NCI-H2107 (cell line): ENCODE measurements at places on chromosomes 1 and 21.
A peak's percentile ranks its signal among the peaks of the same experiment; 100 is the strongest.

GRCh38 chr1:6546326-6546725 lies 8.0 kb downstream of the NOL9 start:
- DNase-seq = no peak

DNA sequence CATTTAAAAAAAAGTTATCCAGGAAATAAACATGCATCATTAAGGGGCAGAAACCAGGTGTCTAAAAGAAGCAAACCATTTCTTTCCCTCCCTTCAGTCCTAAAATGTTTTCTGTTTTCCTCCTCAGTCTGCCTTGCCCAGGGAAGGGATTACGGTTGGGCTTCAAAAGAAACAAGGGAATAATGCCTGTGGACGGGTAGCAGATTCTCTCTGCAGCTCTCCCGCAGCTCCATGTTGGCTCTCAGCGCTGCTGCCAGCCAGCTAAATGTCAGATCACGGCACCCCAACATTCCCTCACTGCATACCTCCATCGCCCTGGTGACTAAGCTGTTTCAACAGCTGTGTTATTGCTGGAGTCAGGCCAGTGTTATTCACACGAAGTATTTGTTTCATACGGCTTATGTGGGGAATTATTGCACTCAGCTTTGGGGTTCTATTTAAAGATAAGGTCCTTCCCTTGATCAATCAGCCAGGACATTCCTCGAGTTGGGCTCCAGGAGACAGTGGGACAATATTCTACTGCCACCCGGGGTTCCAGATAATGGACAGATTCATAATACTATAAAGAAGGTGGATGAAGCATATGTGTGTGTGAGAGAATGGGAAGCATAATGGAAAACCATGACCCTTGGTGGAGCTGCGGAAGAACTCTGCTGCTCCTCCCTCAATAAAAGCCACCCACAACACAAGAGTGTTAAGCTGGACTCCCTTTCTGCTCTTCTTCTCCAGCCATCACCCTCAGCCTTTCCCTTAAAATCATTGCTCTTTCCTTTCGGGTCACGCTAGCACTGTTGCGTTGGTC lies 58.2 kb downstream of the WLS start:
- DNase-seq = no peak

DNA sequence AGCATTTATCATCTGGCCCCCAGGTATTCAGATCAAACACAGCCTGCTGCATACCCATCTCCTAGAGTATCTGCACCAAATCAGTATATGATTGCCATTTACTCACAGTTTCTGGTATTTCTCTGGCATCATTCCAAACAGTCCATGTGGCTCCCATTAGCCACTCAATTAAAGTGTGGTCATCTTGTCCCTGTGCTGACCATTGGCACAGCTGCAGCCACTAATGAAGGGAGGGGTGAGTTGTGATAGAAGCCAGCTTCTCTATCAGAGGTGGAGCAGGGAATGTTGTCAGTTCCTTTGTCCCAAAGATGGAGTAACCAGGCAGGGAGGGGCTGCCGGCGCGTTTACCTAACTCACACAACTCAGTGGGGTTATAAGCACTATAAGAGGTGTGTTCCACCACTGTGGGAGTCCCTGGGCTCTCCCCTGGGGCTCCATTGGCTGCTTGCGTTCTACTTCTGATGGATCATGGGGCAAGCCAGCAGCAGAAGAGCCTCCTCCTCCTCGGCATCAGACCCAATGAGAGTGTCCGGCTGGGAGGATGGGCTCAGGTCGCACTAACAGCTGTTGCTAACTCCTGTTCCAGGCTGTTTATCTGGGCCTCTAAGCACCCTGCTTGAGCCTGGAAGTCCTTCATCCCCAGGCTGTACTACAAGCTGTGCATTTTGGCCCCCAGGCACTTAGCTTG lies 108.6 kb downstream of the GDAP2 start:
- DNase-seq = no peak

DNA sequence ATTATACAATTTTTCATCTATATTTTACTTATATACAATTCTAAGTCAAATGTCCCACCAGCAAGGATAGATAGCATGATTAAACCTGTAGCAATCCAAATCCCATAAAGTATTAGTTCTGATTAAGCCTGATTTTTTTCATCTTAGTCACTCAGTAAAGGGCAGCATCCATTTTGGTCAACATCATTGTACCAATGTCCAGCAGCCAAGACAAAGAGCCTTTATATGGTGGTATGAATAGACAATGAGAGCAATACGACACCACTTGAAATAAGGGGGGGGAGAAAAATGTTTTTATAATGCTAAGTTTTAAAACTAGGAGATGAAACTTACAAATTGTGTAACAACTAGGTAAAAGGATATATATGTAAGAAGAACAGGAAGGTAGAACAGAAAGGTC lies 7.4 kb downstream of the ZNF644 start:
- DNase-seq = no peak

GRCh38 chr1:200886594-200886993 lies 8.1 kb upstream of the INAVA start:
- no peak for DNase-seq

- DNase-seq = peak; percentile 96
Observed at GRCh38 chr1:202084791-202085681, 37.7 kb upstream of the GPR37L1 start.

DNA sequence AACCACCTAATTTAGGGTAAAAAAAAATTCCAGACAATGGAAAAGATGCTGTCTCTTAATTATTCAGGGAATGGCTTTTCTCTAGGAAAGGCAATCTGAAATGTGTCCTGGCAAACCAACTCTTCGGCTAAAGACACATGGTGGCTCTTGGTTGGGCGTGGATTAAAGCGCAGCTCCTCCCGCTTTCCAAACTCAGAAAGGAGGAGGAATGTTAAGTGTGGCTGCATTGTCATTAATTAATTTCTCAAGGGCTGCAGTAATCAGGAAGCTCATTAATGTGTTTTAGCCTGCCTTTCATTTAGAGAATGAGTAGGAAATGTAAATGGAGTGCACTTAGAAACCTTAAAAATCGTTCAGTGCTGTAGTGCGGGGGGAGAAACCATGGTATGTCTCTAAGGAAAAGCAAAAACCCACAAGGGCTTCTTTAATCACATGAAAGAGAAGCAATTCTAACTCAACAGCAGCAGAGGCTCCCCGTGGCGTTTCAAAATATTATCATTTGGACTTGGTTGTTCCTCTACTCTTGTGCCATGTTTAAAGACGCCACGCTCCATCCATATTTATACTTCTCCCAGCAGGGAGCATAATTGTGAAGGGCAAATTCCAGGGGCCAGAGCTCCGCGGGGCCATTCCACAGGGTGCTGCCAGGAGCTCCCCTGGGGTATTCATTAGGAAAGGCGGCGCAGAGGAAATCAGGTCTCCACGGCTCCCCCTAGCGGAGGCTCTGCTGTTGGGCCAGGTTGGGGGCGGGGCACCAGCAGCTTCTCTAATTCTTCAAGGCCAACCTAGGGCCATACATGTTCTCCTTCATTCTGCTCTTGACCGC lies 91.9 kb upstream of the SSX2IP start:
- DNase-seq = peak; percentile 35

DNA sequence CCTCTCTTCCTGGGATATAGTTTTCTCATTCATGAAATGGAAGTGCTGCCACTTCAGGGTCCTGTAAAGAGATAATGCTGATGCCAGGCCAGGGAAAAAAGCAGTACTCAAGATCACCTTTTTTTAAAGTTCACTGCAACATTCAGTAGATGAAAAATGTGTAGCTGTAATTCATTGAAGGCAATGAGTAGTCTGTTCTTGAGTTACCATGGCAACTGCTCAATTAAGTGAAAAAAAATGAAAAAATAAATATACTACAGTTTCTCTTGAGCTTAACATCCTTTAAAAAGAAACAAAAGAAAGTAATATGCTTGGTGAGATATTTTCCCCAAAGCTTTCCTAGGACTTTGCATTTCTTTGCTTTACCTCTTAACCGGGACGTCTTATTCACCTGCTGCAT lies 183.3 kb downstream of the AK5 start:
- no peak for DNase-seq

GRCh38 chr1:210132582-210132981 lies 100.0 kb upstream of the SERTAD4 start:
- DNase-seq = no peak

- no peak for DNase-seq
Observed at GRCh38 chr1:111880881-111881837, 108.3 kb downstream of the KCND3 start.

DNA sequence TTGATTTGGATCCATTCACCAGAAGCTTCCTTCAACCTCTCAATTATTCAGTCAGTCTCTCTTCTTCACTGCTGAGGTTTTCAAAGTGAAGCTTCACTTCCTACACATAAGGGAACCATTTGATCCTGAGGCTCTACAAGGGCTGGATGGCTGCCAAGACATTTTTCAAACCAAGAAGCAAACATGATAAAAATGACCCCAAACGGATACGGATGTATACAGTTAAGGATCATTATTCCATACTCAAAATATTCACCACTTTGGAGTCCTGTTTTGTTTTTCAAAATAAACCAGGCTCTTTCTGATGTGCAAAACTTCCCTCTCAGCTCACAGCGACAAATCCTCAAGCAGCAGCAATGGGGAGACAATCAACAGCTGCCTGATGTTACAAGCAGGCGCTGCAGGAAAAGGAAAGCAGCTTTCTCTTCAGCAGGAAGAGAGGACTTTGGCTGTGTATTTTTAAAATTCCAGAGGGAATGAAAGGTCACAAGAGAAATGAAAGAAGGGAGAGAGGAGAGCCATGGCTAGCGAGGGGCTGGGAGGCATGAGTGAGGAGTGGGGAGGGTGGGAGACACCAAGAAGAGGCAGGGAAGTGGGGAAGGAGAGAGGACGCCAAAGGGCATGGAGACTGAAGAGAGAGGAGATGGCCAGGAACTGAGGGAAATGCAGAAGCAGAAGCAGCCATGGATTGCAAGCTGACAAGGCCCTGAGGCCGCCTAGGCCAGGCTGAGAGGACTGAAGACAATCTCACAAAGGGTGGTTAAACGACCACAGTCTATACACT lies 145.4 kb downstream of the SLC45A1 start:
- no peak for DNase-seq

- no peak for DNase-seq
Observed at GRCh38 chr21:25583370-25584130, 23.7 kb downstream of the MRPL39 start.

DNA sequence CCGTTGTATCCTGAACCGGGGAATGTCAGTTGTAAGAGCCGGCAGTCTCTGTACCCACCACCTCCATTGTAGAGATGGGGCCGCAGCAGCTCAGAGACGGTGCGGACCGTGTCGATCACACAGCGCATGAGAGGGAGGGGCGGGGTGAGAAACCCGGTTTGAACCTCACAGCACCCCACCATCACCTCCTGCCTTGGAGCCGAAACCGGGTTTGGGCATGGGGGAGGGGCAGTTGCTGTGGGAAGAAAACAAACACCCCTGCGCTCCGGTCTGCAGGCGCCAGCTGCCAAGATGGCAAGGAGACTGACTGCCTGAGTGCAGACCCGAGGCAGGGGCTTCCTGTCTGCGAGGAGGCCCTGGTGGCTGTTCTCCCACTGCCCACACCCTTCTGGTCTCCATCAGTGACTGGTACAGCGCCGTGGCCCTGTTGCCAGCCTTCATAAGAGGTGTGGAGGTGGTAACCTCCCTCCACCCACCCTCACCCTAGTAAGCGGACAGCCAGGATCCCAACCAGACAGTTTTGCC lies 69.2 kb upstream of the SSBP3 start:
- DNase-seq = no peak

DNA sequence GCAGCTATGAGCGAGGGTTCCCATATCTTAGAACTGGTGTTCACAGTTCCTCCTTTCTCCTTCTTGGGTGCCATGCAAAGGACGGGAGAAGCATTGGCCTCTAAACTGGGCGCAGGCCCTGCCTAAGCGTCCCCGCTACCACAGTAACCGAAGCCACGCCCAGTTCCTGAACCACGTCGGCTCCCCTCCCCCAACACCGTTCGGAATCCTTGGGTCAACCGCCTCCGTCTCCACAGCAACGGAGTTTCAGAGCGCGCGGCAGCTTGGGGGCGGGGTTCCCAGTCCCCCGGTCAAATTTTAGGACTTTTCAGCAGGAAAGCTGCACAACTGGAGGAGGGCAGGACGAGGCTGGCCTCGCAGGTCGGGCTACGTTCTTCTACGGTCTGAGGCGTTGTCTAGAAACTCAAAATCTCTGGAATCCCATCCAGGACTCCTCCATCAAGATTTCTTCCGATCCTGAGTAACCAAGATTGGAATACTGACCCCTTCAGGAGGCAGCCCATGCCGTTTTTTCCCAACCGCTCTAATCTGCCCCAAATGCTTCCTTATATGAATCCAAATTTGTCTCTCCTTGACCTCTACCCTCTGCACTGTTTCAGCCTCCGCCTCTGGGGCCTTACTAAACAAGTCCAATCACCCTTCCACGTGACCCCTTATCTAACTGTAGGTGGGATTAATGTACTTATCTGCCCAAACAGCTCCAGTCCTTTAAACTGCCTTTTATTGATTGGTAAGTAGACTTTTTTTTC lies at the start of gene SPAG17:
Gene SPAG17 (minus strand): TSS at position 145 of the 749 bp plus-strand sequence. CDS start 71 bp downstream, at position 74.
- DNase-seq = no peak

- no peak for DNase-seq
Observed at GRCh38 chr1:9027307-9027706, 1.1 kb upstream of the SLC2A7 start.

DNA sequence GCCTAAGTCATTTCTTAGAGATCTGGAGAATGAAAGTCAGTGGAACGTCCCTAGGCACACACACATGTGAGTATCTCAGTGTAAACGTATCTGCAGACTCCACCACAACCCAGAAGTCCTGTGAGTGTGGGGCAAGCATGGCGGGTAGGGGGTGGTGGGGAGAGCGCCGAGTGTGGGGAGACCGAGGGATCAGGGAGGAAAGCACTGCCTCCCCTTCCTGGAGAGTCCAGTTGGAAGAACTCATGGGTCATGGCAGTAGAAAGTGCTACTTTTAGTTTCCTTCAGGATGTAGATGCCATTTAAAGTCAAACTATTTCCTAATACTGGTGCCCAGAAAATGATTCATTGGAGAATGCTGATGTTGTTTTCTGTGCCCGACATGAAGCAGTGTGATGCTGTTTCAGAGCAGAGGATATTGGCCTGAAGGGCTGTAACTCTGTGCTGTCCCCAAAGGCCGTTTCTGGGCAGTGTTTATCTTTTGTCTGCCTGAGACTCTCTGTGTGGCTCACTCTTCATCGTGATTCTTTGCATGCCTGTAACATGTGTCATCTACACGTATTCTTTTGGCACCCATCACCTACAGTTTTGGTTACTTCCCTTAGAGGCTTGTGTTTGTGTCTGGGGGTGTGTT lies 45.7 kb upstream of the TSPAN2 start:
- DNase-seq = no peak

DNA sequence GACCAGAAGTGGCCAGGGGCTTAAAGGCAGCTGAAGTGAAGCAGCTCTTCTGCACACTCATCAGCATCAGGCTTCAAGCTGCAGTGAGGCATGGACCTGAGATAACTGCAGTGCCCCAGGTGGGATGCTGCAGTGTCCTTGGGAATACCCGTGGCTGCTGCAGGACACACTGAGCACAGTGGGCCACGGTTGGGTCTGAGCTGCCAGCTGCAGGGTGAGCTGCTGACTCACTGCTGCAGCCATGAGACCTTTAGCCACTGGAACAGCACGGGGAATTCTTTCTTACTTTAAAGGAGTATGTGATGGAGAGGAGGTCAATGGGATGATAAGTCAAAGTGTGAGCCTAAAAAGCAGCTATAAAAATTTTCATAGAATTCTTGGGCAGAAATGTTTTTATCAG lies 102.1 kb downstream of the XCL2 start:
- DNase-seq = no peak
